Breast epithelium (tissue), 4 donors: ENCODE measurements at places on chromosomes 13 and 19. TPM values are rescaled to one million over a fixed set of nuclear protein-coding genes. Genes with fewer than 3 reads are reported as not detected.

- DNase-seq, result no peak
Measured at GRCh38 chr19:21910318-21910717, 74.3 kb upstream of the ZNF43 start.

- DNase-seq, result peak; percentile 75
Measured at GRCh38 chr19:46408664-46409039, 4.7 kb downstream of the CCDC8 start.

GRCh38 chr19:3849092-3849491 lies 19.7 kb downstream of the ZFR2 start:
- DNase-seq, result no peak

DNA sequence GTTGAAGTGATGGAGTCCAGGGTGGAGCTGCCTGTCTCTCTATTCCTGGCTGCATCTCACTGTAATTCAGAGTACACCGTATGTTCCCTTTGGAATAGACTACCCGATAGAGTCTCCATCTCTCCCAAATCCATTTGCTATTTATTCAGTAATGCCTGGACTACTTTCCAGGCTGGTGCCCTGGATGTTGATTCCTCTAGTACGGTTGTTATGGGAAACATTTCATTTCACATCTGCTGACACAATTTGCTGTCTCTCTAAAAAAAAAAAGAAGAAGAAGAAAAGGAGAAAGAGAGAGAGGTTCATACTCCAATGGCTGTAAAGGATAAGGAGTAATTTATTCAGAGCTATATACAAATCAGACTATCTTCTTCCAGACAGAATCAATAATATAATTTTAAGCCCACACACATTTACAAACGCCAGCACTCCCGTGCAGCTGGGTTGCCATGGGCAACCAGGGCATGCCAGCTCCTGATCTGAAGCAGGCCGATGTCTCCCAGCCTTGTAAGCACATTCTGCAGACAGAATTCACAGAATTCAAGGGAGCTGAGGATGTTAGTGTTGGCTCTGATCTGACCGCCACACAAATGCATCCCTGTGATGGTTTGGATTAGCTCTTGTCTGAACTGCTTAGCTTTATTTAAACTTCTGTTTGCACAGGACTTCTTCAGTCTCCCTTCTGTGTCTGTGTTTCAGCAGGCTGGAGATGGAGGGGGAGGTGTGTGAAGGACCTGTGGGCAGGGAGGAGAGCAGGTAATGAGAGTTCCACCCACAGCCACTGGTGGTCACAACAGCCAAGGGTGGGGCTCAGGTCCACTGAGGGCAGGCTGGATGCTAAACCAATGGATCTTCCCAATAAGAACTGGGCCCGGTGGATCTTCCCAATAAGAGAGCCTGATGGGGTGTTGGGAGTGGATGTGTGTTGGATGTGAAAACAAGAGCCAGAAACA lies 66.0 kb downstream of the TEX26 start:
- DNase-seq, result no peak

DNA sequence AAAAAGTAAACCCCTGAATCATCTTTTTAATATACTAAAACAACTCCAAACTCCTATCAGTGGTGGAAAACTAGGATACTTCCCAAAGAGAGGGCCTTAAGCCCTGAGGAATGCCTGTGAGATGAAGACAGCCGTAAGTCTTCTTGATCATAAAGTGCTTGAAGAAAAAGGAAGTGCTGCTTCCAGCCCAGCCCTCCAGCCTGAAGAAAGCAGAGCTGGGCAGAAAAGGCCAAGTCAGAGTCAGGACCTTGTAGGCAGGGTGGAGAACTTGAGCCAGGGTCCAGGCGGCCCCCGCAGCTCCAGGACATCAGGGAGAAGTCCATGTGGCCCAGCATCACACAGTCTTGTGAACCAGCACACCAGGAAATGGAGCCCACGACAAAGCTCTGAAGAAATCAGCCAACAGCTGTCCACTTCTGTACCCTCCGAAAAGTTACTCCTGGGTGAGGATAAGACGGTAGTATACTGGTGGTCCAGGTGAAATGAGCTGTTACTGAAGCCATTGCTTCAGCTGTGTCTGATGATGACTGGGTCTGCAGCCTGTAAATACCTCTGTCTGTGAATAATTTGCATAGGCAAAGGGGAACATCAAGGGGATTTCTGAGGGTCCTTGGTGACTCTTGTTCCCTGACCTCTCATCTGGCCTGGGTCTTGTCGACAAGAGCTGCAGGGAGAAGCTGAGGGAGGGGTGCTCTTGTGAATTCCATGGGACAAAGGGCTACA lies 18.7 kb upstream of the CRYL1 start:
- no peak for DNase-seq

GRCh38 chr13:112818698-112819045 lies 128.8 kb downstream of the ATP11A start:
- DNase-seq, result no peak

DNA sequence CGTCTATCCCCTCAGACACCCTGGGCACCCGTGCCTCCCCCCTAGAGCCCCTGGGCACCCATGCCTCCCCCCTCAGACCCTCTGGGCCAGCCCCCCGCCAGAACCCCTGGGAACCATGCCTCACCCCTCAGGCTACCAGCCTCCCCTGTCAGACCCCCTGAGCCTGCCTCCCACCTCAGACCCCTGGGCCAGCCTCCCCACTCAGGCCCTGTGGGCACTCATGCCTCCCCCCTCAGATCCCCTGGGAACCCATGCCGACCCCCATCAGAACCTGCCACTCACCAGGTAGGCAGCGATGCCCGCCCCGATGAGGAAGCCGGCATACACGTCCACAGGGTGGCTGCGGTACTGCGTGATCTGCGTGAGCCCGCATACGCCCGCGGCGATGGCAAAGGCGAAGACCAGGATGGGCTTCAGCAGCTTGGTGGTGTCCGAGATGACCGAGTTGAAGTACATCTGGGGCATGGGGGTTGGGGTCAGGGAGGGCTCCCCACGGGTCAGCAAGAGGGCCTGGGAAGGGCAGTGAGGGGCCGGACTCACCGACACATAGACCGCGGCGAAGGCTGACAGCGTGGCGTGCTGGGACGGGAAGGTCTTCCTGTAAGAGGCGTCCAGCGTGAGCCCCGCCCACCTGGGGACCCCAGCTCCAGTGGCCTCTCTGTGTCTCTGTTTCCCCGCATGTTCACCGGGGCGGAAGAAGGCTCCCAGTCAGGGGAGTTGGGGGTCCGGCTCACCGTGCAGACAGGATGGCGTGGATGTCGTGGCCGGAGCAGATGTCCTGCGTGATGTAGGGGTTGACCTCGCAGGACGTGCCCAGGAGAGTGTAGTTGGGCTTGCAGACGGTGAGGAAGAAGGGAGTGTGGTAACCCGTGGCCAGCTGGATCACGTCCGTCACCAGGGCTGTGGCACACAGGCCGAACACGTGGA lies 7.3 kb downstream of the PLPPR3 start:
- DNase-seq, result no peak

- DNase-seq, result no peak
Measured at GRCh38 chr19:5459360-5459759, 4.1 kb downstream of the ZNRF4 start.

GRCh38 chr13:45752510-45752909 lies 50.4 kb downstream of the CBY2 start:
- DNase-seq, result no peak

DNA sequence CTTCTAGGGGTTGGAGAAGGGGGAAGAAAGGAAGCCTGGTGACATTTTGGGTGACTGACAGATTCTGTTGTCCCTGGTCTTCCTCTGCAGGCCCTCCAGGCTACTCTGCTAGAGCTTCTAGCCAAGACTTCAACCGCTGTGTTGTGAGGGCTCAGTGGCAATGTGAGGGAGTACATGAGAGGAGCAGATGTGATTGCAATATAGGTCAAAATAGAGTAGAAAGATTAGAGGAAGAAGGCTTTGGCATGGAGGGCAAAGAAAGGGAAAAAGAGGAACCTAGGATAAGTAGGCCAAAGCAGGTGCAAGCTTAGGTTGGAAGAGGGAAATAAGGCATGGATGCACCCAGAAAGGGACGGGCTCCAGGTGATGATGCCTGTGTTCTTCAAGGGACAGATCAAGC lies 216.9 kb downstream of the RGCC start:
- no peak for DNase-seq

DNA sequence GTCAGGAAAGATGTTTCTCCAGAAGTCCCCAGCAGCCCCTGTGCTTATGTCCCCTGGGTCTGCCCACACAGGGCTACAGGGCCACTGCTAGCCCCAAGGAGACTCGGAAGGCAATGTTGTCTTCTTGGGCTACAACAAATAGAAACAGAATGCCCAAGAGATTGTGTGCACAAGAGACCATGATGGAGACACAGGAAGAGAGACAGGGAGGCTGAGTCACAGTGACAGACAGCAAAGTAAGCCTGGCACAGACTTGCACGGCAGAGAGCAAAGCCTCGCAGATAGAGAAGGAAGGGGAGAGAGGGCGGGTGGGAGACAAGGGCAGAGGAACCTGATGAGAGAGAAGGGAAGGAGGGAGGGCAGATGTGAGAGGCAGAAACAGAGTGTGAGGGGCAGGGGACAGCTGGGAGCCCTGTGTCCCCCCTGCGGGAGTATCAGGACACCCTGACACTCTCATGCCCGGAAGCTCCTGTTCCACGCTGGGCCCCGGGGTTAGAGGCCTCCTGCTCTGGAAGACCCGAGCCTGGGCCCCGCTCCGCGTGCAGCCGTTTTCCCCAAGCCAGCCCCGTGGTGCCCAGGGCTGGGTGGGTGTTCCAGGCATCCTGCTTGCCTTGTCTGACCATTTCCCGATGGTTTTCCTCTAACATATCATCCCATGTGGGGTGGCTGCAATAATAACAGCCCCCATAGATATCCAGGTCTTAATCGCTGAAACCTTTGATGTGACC lies 2.7 kb upstream of the PLA2G4C start:
- DNase-seq, result no peak

DNA sequence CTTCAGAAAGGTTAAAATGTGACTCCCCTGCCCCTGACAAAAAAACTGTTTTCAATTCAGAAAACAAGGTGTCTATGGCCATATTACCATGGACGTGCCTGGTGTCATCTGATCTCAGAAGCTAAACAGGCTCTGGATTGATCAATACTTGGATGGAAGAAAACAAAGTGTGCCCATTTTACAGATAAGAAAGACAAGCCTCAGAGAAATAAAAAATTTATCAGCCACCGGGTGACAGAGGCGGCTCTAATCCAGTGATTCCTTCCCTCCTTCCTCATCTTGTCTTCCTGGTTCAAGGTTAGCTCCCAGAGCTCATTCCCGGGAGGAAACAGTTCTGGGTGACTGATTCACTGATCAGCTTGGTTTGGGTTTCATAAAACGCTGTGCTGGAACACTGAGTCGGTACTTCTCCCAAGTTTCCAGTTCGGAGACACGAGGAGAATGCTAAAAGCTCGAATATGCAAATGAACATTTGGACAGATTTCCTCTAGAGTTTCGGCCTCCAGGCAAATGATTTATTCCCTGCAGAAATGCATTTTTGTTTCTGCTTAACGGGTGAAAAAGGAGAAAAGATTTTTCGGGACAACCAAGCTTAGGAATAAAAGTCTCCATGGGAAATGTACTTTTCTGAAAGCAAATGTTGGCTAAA lies 211.2 kb downstream of the UQCRFS1 start:
- no peak for DNase-seq

GRCh38 chr19:1574354-1575136 lies 6.4 kb upstream of the MEX3D start:
- DNase-seq, result no peak

DNA sequence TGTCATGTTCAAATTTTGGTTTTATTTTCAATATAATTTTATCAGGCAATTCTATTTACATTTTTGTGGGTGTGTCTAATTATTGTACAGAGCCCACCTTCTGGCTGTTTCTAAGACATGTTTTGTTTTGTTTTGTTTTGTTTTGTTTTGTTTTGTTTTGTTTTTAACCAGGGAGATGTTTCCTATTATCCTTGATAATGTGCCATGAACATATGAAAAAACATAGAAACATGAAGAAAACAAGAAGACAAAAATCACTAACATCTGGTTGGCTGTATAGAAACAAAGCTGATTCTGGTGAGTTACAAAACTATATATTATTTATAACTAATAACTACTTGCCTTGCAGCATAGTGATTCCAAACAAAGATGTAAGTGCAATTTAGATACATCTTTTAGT lies 128.1 kb upstream of the TRPC4 start:
- DNase-seq, result no peak

GRCh38 chr19:34155686-34156085 lies 16.6 kb upstream of the LSM14A start:
- DNase-seq, result no peak

- no peak for DNase-seq
Measured at GRCh38 chr19:47756953-47757608, 11.7 kb downstream of the NOP53 start.

DNA sequence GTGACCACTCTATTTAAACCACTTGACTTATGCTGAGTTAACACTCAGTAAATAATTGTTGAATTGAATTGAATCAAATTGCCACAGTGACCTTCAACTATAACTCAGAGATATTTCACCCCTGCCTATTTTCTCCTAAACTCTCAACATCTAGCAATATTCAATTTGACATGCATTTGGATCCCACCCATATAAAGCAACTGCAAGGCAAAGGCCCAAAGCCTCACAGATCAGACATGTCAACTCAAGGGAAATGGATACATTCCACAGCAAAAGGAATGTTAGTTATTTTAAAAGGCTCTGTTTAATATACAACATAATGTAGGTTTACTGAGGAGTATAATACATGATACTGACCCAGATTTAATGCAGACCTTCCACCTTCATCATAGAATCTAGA lies 107.4 kb downstream of the KCTD12 start:
- no peak for DNase-seq

GRCh38 chr19:54612428-54612827 lies 17.9 kb upstream of the LILRB1 start:
- no peak for DNase-seq

DNA sequence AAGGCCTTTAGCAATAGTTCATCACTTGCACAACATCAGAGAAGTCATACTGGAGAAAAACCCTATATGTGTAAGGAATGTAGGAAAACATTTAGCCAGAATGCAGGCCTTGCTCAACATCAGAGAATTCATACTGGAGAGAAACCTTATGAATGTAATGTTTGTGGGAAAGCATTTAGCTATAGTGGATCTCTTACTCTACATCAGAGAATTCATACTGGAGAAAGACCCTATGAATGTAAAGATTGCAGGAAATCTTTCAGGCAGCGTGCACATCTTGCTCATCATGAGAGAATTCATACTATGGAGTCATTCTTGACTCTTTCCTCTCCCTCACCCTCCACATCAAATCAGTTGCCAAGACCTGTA lies 19.8 kb downstream of the ZNF583 start:
- DNase-seq, result no peak

CLIP3 gene
- 7.5 TPM for total RNA-seq

CNN1 gene
- total RNA-seq, result 106 TPM

ZNF486 gene
- total RNA-seq, result 27.8 TPM

CELF5 gene
- 0.59 TPM for total RNA-seq

EDNRB gene
- 106 TPM for total RNA-seq

TNNI3 gene
- not detected for total RNA-seq

INSL3 gene
- not detected for total RNA-seq

CYP4F12 gene
- total RNA-seq, result 8.8 TPM

PSPN gene
- 0.32 TPM for total RNA-seq

DZIP1 gene
- total RNA-seq, result 10.4 TPM

CRB3 gene
- total RNA-seq, result 24.6 TPM

ZNF829 gene
- total RNA-seq, result 8.9 TPM
